Left lung (tissue), 14 donors: ENCODE measurements at places on chromosomes 12 and 14. TPM values are rescaled to one million over a fixed set of nuclear protein-coding genes. Genes with fewer than 3 reads are reported as not detected.

Gene PRKAG1
- polyA plus RNA-seq: 81.8 TPM

Gene CLMN
- polyA plus RNA-seq: 12.5 TPM

Gene NTF3
- polyA plus RNA-seq: 2.7 TPM

Gene NAV3
- 7.6 TPM for polyA plus RNA-seq

DNA sequence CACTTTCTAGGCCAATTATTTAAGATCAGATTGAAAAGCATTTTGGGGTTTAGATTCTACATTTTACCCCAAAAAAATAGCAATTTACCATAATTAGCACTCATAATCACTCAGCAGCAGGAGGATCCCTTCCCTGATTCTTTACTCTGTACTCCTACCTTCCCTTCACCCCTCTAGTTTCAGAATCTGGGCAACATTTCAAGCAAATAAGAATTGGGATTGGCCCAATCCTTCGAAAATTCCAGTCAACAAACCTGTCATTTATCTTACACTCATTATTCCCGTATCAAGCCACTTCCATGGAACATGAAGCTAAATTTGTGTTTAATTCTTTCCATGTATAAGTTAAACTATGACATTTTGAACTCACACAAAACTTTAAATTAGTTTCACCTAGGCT lies 349.1 kb upstream of the USP15 start:
- no peak for DNase-seq

DNA sequence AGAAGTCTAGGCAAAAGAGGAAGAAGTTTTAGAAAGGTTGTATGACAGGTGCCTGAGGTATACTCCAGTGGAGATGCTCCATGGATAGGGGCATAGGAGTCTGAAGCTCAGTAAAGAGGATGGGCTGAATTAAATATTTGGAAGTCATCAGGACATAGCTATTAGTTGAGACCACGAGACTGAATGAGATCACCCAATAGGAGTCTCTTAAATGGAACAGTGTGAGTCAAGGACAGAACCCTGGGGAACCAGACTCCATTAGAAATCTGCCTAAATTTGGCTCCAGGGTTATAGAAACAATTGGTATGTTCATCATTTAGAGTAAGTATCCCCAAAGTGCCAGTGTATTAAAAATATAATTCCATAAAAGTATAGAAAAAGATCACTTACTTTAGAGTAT lies 172.6 kb downstream of the PRKCH start:
- DNase-seq: no peak

DNA sequence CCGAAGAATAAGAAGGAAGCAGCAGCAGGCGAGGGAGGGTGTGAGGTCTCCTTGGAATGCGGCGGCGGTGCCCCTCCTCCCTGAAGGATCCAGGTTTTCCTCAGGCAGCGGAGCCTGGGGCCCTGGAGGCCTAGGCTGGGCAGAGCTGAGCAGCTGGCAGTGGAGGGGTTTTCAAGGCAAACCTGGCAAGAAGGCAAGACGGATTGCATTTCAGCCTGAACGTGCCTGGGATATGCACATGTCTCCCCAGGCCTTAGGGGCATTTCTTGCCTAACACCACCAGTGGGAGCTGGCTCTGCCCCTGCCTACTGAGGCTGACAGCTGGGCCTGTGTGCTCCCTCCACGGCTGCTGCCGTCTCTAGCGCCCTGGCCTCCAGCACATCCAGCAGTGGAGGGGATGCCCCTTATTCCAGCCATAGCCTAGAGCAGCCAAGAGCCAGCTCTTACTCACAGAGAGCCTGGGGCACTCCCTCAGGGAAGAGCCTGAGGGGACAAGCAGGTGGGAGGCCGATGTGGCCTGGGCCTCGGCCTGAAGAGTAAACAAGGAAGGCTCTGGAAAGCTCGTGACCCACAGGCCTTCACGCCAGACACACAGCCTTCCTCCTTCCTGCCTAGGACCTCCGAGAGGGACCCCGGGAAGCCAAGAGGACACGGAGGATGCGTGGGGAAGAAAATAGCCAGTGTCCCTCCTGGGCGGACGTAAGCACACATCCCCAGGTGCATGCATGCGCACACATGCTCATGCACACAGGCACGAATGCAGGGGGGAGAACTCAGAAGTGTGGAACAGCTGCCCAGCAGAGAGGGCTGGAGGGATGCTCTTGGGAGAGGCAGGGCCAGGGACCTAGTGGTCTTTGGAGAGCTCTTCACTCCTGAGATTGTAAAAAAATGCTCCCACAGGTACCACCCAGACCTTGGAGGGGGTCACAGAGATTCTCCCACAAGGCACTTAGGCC lies 23.0 kb upstream of the EIF2B2 start:
- DNase-seq: no peak

GRCh38 chr14:68696266-68696665 lies 96.6 kb downstream of the ZFP36L1 start:
- no peak for DNase-seq

GRCh38 chr14:23183158-23183470 lies 346 bp downstream of the SLC7A8 start:
- no peak for DNase-seq

- DNase-seq: no peak
Measured at GRCh38 chr14:94292872-94293577, at the start of gene SERPINA10. Gene SERPINA10 (minus strand): TSS chr14:94293268. CDS start chr14:94290593, 2,675 bp downstream.

DNA sequence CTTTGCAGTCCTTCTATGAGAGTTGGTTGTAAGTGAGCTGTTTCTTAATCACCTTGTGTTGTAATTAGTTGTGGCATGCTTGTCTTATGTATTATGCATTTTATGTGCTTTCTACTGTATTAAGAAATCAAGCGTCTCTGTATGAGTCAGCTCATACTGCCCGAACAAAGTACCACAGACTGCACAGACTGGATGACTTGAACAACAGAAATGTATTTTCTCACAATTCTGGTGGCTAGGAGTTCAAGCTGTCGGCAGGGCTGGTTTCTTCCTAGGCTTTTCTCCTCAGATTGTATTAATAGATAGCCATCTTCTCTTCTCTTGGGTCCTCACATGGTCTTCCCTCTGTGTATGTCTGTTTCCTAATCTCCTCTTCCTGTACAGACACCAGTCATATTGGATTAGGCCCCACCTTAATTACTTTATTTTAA lies 77.7 kb downstream of the FLRT2 start:
- DNase-seq: no peak
